ENCODE measurements at places on chromosomes 11 and 22.

GRCh38 chr11:45641961-45642360, 23.5 kb downstream of the CHST1 start:
- DNase-seq, result no peak

- DNase-seq, result no peak
Measured at GRCh38 chr22:36252754-36253522, at the start of gene APOL1. Gene APOL1, plus strand, starts transcription at chr22:36253133. Its CDS starts 1,823 bp downstream, at chr22:36254956.

- peak; percentile 91 for DNase-seq
Measured at GRCh38 chr11:66289548-66290329, 796 bp upstream of the YIF1A start.

- no peak for DNase-seq
Measured at GRCh38 chr11:27718346-27718862, 18.1 kb upstream of the BDNF start.

DNA sequence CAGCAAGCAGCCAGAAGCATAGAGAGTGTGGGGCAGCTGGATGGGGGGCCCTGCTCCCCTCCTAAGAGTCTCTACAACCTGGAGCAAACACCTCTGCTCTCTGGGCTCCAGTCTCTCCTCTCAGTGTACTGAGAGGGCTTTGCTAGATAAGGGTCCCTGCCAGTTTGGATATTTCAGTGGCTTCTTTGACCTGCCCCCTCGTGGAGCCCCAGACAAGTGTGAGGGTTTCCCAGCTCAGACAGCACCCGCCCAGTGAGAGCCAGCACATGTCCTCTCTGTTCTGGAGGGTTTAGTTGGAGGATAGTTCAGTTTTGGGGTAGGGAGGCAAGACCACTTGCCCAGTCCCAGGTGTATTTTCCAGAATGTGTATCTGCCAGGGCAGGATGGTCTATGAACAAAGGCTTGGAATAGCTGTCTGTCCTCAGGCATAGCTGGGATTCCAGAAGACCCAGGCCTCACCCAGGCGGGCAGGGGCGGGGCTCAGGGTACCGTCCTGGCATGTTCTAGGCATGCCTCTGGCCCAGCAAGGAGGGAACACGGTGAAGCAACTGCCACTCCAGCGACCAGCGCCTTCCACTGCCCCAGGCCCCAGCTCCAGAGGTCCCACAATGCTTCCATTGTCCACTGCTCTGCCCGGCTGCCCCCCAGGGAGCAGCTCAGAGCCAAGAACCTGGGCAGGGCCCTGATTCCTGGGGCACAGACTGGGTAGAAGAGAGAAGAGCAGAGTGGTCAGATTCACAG, 7.5 kb upstream of the MICALL1 start:
- DNase-seq, result no peak

DNA sequence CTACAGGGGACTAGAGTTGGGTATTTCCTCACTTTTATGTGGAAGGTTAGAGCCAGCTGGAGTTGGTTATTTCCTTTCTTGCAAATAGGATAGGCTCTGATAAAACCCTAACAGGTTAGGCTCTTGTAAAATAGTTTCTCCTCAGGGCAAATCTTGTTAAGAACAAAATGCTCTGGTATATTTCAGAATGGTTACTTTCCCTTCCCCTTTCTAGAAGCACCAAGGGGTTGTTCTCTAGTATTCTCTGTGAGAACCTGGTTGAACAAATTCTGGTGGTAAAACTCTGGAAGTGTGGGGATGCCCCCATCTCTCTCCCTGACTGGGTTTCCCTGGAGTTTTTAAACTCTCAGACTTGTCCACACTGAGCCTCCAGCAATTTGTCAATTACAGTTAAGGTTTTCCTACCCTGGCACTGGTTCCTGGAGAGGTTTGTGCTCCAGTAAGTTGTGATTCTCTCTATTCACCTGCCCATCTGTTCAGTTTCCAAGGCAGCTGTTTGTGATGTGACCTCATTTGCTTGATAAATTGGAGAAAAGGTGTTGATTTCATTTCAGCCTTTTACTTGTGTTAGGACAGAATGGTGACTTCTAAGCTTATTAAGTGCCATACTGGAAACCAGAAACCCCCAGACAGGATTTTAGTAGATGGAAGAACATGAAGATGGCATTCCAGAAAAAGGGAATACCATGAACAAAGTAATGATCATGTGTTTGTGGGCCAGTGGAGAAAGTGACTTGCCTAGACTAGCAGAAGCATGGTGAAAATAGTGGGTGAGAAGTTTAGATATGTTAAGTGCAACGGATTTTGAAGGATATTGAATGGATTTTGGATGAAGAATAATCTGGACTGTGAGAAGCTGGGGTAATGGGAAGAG, 64.6 kb downstream of the EXT2 start:
- DNase-seq, result no peak

Data from right forelimb (tissue), 1 donor.